A549 treated with Hydrocortisone at 1 μM for 4 hours (cell line): ENCODE measurements at places on chromosomes 2 and 18. TPM values are rescaled to one million over a fixed set of nuclear protein-coding genes. Genes with fewer than 3 reads are reported as not detected.

LYG1 gene
- 0.86 to 2.0 TPM (median 1.5 TPM) in 5 replicates for total RNA-seq

SFTPB gene
- total RNA-seq: 0.06 to 0.31 TPM (median 0.13 TPM) in 5 replicates

UGT1A5 gene
- 0.08 to 0.13 TPM in 2 of 5 replicates, not detected in the others for total RNA-seq

ZEB2 gene
- total RNA-seq: 5.0 to 10.8 TPM (median 7.3 TPM) in 5 replicates

SAG gene
- not detected in 5 replicates for total RNA-seq

INPP5D gene
- total RNA-seq: 0.43 to 0.69 TPM (median 0.54 TPM) in 5 replicates

SATB2 gene
- 2.7 to 3.1 TPM (median 2.9 TPM) in 5 replicates for total RNA-seq

NBEAL1 gene
- 3.7 to 5.1 TPM (median 4.4 TPM) in 5 replicates for total RNA-seq

GRB14 gene
- total RNA-seq: 4.9 to 6.4 TPM (median 5.2 TPM) in 5 replicates

DNAH7 gene
- 0.82 to 1.2 TPM (median 1.0 TPM) in 5 replicates for total RNA-seq

C2orf66 gene
- 0.06 to 0.07 TPM in 2 of 5 replicates, not detected in the others for total RNA-seq

TDRD15 gene
- not detected in 5 replicates for total RNA-seq

NTSR2 gene
- 0.05 to 0.09 TPM in 2 of 5 replicates, not detected in the others for total RNA-seq

PLGLB2 gene
- 0.13 to 0.32 TPM (median 0.16 TPM) in 5 replicates for total RNA-seq

STARD6 gene
- 0.20 TPM in 1 of 5 replicates, not detected in the others for total RNA-seq

TUBA3D gene
- 5.1 to 10.0 TPM (median 5.8 TPM) in 5 replicates for total RNA-seq

ANKRD62 gene
- not detected in 5 replicates for total RNA-seq

KIF1A gene
- 0.74 to 1.4 TPM (median 0.84 TPM) in 5 replicates for total RNA-seq

DSG2 gene
- 43.0 to 81.7 TPM (median 62.8 TPM) in 5 replicates for total RNA-seq

SERPINB2 gene
- 0.07 to 0.12 TPM (median 0.07 TPM) in 3 of 5 replicates, not detected in the others for total RNA-seq

SETBP1 gene
- total RNA-seq: 0.37 to 0.59 TPM (median 0.57 TPM) in 5 replicates

EPB41L5 gene
- total RNA-seq: 3.4 to 5.9 TPM (median 4.3 TPM) in 5 replicates

SERPINB10 gene
- total RNA-seq: not detected in 5 replicates

ALK gene
- total RNA-seq: 0.02 TPM in 1 of 5 replicates, not detected in the others

IL36B gene
- total RNA-seq: 0.08 to 0.20 TPM (median 0.12 TPM) in 3 of 5 replicates, not detected in the others

REG1A gene
- not detected in 5 replicates for total RNA-seq

RFX8 gene
- not detected in 5 replicates for total RNA-seq

DES gene
- total RNA-seq: 0.23 to 0.93 TPM (median 0.51 TPM) in 5 replicates

MIB1 gene
- total RNA-seq: 4.9 to 11.2 TPM (median 8.6 TPM) in 5 replicates
